Activated T-cell treated with anti-CD3 and anti-CD28 coated beads, Interleukin-2, amount 50 U/mL, for 72 hours (primary cell): ENCODE measurements at places on chromosomes 7 and 10. TPM values are rescaled to one million over a fixed set of nuclear protein-coding genes. Genes with fewer than 3 reads are reported as not detected.

DNA sequence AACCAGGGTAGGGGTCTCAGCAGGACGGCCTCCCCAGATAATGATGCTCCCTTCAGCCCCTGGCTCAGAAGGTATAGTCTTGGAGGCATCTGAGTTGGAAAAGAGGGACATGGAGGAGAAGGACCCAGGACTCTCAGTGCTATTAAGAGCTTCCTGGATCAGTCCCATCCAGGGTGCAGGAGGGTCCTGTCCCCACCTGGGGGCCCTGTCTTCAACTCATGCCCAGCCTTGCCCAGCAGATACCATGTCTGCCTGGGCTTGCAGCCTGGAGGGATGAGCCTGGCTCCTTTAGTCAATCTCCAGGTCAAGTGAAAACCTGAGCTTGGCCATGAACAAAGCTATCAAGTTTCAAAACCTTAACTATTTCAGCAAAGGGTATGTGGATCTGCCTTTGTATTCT lies 67.6 kb downstream of the PRTFDC1 start:
- DNase-seq, result no peak

DNA sequence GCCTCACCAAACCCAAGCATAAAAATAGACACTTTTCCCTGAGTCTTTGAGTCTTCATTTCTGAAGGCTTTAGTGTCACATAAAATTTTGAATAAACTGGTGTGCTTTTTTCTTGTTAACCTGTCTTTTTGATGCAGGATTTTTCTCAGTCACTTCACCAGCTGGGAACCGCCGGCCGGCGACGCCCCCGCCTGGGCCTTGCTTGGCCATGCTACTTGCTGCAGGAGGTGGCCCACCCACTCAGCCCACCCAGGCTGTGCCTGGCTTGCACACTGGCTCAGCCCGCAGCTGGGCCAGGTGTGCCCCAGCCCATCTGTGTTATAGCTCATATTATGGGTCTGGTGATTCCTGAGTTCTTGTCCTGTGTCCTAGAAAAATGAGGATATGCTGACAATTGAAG lies 247.4 kb upstream of the CACNA2D1 start:
- DNase-seq, result no peak

Gene ALKBH4
- total RNA-seq, result 11.8 TPM

DNA sequence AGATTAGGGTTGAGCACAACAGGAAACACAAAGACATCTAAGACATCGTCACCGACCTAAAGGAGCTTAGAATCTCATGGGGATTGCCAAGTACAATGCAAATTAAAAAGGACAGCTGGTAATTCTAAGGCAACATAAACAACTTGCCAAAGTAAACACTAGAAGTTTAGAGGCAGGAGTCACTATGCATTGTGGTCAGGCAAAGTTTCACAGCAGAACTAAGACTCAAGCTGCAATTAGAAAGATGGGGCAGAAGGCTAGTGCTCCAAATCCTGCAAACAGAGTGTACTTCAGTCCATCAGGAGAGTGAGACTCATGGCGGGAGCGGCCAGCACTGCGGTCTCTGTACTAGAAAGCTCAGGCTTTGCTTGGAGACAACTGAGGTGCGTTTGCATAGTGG lies 52.7 kb downstream of the HIPK2 start:
- no peak for DNase-seq

GRCh38 chr7:96901822-96902445 lies 103.4 kb upstream of the DLX6 start:
- DNase-seq, result no peak

Gene SPOCK2
- total RNA-seq, result 291 TPM

Gene NACAD
- total RNA-seq, result 0.76 TPM

GRCh38 chr10:92153-92552 lies 43.1 kb upstream of the TUBB8 start:
- DNase-seq, result no peak

Gene EMX2
- not detected for total RNA-seq

DNA sequence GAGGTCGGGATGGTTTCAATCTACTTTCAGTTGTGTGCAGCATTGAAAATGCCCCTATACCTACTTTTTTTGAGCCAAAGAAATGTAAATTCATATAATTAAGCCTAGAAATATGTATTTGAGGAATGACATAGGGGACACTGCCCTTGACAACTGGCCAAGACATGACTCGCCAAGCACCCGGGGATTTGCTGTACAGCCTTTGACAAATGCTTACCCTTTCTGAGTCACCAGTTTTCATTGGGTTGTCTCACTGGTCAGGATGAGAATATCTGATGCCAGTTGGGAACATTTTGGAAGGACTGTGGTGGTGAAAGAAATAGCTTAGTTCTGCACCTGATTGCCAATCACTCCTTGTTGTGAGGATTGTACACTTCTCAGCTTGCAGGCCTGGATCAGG lies 166.8 kb upstream of the HABP2 start:
- no peak for DNase-seq

- DNase-seq, result no peak
Observed at GRCh38 chr7:38413784-38414183, 140.3 kb upstream of the TARP start.

Gene CYP3A4
- not detected for total RNA-seq

GRCh38 chr10:29932991-29933390 lies 126.4 kb downstream of the JCAD start:
- DNase-seq, result no peak

Gene ABCB1
- 15.5 TPM for total RNA-seq

Gene NRP1
- 0.84 TPM for total RNA-seq

Gene MMRN2
- total RNA-seq, result 0.05 TPM

DNA sequence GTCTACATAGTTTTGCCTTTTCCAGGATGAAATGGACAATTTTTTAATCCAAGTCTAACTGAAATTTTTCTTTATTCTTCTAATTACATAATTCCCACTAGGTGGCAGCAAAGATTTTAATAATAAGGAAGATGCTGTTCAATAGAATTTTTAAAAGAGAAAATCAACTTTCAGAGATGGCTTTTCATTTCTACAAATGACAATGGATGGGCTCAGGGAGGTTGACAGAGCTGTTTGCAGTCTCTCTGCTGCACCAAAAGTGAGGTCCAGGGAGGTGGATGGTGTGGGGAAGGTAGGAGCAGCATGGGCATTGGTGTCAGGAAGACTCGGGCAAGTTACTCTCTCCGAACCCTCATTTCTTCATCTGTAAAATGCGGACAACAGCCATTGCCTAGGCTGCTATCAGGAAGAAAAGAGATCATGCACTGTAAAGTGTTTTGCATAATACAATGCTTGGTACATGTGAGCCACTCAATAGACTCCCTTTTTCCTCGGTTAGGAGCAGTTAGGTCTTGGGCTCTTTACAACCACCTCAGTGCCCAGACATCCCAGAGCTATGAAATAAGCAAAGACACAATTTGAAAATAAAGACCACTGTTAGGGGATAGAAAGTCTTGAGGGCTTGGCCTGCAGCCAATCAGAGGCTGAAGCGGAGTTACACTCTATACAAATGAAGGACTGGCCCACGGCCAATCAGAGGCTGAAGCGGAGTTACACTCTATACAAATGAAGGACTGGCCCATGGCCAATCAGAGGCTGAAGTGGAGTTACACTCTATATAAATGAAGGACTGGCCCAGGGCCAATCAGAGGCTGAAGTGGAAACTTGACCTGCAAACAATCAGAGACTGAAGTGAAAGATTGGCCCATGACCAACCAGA lies 107.1 kb downstream of the ABLIM1 start:
- DNase-seq, result no peak

GRCh38 chr10:88292185-88292514 lies 291.0 kb downstream of the RNLS start:
- no peak for DNase-seq

GRCh38 chr7:105816266-105816843 lies 60.0 kb downstream of the ATXN7L1 start:
- no peak for DNase-seq

GRCh38 chr7:116197360-116197759 lies 13.0 kb upstream of the TES start:
- DNase-seq, result no peak

DNA sequence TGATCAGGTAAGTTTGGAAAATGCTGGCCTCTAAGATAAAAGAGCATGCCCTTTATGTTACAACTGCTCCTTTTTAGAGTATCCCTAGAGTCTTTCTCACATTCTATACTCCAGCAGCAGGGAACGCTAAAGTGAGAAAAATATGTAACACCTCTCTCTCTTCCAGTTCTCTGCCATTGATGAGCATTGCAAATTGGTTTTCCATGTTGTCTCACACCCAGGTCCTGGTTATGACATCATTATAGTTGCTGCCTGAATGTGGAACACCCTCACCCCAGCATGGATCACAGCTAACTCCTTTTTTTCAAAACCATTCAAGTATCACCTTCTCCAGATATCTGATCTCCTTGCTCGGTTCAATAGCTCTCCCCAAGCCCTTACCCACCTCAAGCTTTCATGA lies 84.4 kb downstream of the DGKI start:
- no peak for DNase-seq

- DNase-seq, result no peak
Observed at GRCh38 chr7:71404726-71405345, 272.9 kb downstream of the GALNT17 start.

DNA sequence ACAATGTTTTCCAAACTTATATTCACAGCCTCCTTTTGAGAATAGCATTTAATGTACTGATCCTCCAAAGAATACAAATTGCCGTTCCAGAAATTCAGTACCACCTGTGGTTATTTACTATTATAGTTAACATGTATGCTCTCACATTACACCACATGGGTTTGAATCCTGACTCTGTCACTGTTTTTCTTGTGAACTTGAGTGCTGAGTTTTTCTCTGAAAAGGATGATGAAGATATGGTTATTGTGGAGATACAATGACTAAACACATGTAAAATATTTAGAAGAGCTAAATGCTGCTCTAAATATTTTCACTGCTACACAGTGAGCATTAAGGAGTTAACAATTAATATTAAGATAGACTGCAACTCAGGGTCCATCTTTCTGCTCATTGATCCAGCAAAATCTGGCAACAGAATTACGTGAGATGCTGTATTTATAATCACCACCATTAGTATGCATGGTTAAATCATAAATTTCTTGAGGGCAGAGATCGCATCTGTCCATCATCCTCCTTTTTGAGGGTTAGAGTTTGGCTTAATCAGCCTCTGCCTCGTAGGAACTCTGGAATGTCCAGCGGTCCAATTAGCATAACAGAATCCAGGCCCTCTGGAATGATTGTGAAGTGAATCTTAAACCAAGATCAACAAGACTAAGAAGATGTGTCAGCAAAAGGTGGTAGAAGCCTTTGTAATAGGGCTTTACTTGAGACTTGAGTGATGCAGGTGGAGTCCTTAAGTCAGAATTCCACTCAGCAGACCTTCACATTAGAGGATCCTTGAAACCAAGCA lies 152.8 kb downstream of the MACC1 start:
- no peak for DNase-seq

- no peak for DNase-seq
Observed at GRCh38 chr10:105586451-105587098, 945.5 kb downstream of the SORCS3 start.

DNA sequence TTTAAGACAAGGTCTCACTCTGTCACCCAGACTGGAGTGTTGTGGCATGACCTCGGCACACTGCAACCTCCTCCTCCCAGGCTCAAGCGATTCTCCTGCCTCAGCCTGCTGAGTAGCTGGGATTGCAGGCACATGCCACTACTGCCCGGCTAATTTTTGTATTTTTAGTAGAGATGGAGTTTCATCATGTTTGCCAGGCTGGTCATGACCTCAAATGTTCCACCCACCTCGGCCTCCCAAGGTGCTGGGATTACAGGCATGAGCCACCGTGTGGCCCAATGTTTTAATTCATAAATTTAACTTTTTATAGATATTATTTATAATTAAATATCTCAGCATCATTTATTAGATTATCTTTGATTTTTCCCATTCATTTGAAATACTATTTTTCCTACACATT lies 658.0 kb upstream of the NRG3 start:
- no peak for DNase-seq

DNA sequence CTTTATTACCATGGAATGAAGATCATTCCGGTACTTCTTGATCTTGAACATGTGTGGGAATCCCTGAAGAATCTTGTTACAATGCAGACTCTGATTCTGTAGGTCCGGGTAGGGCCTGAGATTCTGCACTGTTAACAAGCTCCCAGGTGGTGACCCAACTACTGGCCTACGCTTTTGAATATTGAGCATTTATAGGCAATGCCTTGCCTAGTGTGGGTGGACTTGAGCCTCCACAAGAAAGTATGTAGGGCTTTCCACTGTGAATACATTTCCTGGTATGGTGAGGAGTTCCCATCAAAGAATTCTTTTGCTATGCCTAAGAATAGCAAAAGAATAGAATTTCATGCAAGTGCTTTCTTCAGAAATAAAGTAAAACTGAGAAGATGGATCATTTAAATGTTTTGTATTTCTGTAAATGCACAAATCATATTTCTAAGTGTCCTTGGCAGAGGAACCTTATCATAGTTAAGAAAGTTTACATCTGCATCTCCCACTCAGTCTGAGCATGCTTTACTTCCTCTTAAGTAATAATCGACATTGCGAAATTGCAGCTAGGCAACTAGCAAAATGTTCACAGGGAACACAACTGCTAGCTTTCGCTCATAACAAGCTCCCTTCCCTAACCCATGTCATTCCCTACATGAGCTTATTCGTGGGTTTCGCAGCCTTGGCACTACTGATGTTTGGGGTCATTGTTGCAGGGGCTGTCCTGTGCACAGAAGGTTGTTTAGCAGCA lies 71.4 kb downstream of the AHR start:
- DNase-seq, result no peak
